ENCODE measurements at places on chromosomes 6 and 20. TPM values are rescaled to one million over a fixed set of nuclear protein-coding genes. Genes with fewer than 3 reads are reported as not detected.

The ULBP2 gene
- total RNA-seq, result 4.2 TPM

The GPR63 gene
- 0.11 TPM for total RNA-seq

The AIF1 gene
- total RNA-seq, result not detected

The PI16 gene
- under 0.01 TPM for total RNA-seq

The HEY2 gene
- total RNA-seq, result 0.86 TPM
